Retinal pigment epithelial cell (primary cell): ENCODE measurements at places on chromosomes 3 and 15.

DNA sequence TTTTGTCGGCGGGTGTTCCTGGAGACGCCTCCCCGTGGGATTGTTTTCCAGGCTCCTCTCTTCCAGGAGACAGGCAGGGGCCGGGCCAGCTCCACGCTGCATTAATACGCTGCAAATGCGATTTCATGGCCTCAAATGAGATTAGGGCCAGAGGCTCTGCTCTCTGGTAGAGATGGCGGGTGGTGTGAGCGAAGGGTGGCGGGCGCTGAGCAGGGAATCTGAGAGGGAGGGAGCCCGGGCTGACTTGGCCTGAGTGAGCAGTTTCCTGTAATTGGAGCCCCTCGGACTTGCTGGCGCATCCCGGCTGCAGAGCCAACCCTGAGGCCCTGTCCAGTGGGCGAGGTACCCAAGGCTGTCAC, 7.4 kb upstream of the CCDC33 start:
- DNase-seq = no peak

GRCh38 chr15:60438646-60439045, 40.3 kb downstream of the ICE2 start:
- DNase-seq = no peak

- DNase-seq = no peak
Measured at GRCh38 chr3:157091083-157091833, 68.7 kb downstream of the CCNL1 start.

- no peak for DNase-seq
Measured at GRCh38 chr3:195757438-195757770, 36.6 kb downstream of the MUC20 start.

DNA sequence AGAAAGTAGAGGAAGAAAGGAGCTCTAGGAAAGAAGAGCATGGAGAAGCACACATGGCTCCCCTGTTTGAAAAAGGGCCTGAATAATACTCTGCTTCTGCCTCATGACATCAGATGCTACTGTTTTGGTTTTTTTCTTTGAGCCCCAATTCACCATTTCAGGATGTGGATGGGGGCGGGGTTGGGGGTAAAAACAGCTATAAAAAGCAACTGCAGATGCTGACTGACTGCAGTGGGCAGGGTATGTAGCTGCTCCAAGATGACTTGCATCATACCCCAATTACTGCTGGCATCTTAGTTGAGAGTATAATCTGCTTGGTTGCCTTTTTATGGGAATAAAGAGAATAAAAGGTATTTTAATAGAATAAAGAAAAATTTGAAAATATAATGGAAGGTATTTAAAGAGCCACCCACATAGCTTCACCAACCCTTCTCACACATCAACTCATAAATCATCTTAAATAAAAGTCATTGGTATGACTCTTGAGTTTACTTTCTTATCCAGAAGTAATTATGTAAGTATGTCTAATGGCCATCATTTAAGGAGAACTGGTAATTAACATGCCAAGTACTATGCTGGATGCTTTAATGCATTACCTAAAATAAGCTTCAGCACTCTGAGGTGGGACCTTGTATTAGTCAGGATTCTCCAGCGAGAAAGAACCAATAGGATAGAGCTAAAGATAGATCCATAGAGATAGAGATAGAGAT, 36.4 kb upstream of the TMEM45A start:
- DNase-seq = no peak

DNA sequence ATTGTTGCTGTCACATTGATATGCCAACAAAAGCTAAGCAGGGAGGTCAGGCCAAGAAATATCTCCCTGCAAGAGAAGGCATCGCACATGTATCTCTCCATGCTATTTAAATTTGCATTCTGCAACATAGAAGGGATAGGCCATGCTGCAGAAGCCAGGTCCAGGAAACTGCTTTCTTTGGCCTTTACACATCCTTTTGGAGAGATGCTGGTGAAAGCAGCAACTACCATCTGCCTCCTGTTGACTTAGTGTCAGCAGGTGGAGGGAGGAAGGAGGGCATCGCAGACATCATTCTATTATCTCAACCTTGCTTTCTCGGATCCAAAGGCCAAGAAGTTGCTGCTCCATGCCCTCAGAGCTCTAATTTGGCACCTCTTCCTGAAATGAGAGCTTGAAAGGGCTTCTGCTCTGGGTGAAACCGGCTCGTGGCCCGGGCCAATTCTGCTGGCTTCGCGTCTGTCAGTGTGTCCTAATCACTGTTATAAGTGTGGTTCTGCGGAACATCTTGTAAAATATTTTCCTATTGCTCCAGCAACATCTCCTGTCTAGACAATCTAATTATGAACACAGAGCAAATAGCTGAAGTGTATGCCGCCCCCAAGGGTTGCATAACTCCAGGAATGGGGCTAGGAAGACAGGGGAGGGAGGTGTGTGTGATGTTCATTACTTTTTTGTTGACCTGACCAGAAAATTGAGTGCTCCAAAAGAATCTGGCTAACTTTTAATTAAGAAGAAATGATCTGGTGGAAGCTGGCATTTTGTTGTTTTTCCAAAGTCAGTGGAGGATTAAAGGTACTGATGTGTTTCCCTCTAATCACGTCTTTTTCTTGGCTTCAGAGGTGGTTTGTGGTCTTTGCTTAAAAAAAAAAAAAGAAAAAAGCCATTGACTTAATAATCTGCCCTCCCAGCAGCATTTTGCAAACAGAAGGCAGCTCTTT, 89.1 kb downstream of the TPRG1 start:
- DNase-seq = peak; percentile 76

DNA sequence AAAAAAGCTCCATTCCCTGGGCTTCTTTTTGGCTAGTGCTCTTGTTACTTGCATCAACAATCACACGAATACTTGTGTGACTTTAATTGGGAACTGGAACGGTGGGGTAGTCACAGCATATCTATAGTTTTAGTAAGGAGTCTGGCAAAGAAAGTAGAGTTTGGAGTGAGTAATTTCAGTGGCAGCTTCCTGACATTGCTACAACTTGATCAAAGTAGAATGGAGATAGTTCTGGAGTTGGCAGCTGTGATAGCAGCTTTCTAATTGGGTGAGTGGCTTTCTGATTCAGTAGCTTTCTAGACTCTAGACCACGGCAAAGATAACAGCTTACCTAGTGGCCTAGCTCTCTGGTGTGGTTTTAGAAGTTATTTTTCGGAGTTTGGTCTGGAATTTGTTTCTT, 475.0 kb downstream of the TUSC7 start:
- no peak for DNase-seq

DNA sequence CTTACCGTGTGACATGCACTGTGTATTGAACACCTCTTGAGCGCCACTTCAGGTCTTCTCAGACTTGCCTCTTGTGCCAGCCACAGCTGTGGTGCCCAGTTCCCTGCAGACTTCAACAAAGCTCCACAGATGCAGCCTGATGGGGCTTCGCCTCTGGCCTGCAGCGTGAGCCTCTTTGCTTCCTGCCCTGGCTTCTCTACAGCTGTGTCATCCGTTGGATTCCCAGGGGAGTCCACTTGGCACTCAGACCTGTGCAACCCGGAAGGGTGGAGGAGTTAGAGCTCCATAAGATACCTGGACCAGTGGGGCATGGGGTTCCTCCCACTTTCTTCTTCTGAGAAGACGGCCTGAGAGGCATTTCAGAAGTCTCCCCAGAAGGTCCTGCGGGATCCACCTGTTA, 57.7 kb upstream of the BNIP2 start:
- no peak for DNase-seq

DNA sequence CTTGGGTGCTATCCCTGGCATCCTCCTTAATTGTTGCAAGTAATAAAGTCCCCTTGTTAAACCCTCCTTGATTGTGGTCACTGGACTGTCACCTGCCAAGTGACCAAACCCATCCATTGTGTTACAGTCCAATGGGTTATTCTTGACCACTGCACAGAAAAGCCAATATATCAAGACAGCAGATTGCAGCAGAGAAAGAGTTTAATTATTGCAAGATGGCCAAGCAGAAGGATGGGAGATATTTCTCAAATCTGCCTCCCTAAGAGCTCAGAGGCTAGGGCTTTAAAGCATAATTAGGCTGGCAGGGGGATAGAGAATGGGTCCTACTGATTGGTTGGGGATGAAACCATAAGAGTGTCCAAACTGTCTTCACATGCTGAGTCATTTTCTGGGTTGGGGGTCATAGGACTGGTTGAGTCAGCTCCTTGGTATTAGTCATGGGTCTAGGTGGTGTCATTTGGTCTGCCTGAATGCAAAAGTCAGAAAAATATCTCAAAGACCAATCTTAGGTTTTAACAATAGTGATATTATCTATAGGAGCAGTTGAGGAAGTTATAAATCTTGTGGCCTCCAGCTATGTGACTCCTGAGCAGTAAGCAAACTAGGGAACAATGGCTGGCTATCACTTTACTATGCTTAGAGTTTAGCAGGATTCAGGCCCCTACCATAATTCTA, 19.1 kb upstream of the XYLB start:
- no peak for DNase-seq

- no peak for DNase-seq
Measured at GRCh38 chr3:4672725-4673275, 179.7 kb downstream of the ITPR1 start.

- no peak for DNase-seq
Measured at GRCh38 chr3:71825551-71826283, 40.8 kb upstream of the PROK2 start.

- DNase-seq = no peak
Measured at GRCh38 chr15:92650256-92650655, 5.3 kb downstream of the FAM174B start.

DNA sequence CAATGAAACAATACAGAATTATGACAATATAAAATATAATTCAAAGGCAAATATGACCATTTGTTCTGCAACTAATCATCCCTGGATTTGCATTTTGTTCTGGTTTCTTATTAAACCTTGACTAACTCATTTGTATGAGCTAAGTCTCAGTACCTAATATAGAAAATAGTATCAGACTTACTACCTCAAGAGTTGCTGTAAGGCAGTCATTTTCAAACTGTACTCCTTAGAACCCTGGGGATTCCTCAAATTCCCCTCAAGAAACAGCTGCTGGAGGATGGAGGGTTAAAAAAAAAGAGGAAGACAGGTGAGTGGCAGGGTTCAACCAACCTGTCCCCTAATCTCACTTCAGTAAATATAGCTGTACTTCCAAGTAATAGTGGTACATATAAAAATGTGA, 11.1 kb downstream of the ZBTB11 start:
- no peak for DNase-seq

DNA sequence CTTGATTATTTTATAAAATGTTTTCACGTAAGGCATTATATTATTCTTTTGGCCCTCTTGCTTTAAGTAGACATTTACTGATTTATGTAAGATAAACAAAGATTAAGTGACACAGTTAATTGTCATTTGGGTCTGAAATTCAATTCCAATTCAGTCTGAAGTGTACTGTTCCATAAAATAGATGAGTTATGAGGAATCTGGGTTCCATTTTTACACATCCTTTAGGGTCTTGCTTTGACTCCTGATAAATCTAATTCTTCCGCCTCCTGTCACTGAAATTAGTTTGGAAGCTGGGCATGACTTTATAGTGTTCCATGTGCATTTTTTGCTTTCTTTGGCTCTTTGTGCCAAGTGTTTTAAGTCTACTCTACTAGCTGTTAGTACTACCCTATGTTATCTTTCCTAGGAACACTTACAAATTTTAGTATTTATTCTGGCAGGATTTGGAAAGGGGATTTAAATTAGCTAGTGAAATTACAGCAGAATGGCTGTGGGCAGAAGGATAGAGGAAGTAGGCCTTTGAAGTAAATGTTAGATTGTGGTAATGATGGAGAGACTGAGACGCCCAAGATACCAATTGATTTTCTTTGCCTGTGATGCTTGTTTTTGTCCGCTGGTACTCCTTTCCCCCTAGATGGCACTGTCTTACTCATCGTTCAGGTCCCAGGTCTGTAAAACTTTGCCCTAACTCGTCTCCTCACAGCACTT, 14.3 kb downstream of the ARL8B start:
- no peak for DNase-seq

DNA sequence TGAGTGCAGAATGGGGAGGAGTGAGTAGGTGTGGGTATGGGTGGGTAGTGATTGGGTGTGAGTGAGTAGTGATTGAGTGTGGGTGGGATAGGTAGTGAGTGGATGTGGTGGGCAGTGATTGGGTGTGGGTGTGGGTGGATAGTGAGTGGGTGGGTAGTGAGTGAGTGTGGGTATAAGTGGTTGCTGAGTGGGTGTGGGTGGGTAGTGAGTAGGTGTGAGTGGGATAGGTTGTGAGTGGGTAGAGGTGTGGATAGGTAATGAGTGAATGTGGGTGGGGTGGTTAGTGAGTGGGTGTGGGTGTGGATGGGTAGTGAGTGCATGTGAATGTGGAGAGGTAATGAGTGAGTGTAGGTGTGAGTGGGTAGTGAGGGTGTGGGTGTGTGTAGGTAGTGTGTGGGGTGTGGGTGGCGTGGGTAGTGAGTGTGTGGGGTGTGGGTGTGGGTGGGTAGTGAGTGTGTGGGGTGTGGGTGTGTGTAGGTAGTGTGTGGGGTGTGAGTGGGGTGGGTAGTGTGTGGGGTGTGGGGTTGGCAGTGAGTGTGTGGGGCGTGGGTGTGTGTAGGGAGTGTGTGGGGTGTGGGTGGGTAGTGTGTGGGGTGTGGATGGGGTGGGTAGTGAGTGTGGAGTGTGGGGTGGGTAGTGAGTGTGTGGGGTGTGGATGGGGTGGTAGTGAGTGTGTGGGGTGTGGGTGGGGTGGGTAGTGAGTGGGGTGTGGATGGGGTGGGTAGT, 5.3 kb downstream of the MINAR1 start:
- DNase-seq = no peak

GRCh38 chr3:24494618-24495325, at the start of gene THRB:
Gene THRB (minus strand): TSS chr3:24494850.
- DNase-seq = no peak

DNA sequence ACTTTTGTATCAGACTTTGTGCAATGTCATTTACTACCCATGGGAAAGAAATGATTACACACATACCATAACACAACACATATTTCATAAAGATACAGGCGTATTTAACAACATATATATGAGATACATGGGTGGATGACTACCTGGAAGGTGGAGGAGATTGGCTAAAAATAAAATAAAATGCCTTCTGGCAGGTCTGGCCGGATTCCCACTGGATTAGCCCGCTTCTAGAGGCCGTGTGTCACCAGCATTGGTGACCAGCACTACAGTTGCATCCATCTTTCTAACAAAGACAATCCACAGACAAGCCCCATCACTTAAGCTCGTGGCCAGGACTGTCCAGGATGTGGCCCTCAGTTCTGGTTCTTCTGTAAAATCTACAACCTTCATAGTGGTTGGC, 21.0 kb upstream of the SEC22A start:
- no peak for DNase-seq

- no peak for DNase-seq
Measured at GRCh38 chr15:64478863-64479262, 18.5 kb downstream of the ZNF609 start.

DNA sequence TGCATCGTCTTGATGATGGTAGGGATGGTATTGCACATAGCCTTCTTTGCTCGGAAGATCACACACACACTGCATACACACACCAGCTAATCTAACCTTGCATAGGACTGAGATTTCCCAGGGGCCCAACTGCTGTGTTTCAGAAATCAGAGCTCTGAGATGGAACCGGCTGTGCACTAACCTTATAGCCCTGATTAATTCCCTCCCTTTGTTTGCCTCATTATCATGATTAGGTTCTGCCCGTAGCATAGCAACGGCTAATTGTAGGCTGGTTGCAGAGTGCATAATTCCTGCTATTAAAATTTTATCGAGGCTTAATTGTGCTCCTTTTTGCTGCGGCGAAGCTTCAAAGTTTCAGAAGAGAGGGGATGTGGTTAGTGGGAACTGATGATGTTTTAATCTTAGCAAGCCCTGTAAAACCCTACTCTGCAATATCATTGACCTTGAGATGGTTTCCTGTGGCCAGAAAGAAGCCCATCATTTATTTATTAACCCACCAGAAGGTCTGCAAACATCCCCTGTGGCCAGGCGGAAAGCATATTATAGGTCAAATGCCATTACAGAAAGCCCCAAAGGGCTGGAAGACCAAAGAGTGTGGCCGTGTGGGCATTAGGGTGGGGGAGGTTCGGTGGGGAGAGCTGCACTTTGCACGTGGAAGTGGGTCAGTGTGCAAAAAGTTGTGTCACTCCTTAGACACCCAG, 56.2 kb upstream of the GLCE start:
- no peak for DNase-seq
